ENCODE measurements at places on chromosomes 6 and 20.

GRCh38 chr20:61888101-61888865 lies 177.4 kb downstream of the TAF4 start:
- DNase-seq = no peak

- DNase-seq = no peak
Measured at GRCh38 chr6:225121-225721, 67.1 kb upstream of the DUSP22 start.

DNA sequence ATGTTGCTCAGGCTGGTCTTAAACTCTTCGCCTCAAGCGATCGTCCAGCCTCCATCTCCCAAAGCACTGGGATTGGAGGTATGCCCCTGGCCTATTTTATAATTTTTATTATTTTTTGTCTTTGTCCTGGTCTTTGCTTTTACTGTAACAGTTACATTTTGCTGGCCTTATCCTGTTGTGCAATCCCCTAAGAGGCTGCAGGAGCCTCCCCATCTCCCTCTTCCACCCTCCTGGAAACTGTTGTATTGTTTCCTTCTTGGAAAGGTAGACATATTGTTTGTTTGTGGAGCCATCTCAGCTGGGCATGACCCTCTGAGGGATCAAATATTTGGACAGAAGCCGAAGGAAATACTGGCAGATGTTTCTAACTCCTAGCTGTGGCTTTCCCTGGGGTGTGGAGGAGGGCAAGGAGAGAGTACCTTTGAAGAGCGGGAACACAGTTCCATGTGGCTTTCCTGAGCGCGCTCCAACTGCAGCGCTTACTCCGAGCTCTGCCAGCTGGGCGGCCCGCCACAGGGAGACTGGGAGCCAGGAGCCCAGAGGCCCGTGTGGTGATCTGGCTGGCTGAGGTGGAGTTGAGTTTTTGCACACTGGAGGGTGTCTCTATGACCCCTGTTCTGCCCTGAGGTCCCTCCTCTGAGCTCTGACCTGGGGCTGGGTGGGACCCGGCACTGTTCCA lies 4.9 kb downstream of the MAPK13 start:
- DNase-seq = no peak

DNA sequence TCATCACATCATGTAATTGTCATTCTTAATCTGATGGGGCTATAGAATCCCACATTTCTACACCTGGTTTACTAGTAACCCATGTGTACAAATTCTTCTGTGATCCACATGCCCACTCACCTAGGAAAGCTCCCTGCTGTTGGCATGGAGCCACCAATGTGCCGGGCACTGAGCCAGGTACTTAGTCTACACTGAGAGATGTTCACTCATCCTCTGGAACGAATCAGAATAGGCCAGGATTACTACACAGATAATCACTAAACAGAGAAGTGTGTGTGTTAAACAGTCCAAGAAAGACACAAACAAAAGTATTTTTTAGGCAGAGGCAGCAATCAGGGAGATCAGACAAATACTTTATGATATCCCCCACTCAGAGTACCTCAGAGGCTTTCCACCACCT lies 193.2 kb upstream of the VGLL2 start:
- DNase-seq = no peak

GRCh38 chr6:164827537-164827936 lies 481.9 kb downstream of the C6orf118 start:
- DNase-seq = no peak

DNA sequence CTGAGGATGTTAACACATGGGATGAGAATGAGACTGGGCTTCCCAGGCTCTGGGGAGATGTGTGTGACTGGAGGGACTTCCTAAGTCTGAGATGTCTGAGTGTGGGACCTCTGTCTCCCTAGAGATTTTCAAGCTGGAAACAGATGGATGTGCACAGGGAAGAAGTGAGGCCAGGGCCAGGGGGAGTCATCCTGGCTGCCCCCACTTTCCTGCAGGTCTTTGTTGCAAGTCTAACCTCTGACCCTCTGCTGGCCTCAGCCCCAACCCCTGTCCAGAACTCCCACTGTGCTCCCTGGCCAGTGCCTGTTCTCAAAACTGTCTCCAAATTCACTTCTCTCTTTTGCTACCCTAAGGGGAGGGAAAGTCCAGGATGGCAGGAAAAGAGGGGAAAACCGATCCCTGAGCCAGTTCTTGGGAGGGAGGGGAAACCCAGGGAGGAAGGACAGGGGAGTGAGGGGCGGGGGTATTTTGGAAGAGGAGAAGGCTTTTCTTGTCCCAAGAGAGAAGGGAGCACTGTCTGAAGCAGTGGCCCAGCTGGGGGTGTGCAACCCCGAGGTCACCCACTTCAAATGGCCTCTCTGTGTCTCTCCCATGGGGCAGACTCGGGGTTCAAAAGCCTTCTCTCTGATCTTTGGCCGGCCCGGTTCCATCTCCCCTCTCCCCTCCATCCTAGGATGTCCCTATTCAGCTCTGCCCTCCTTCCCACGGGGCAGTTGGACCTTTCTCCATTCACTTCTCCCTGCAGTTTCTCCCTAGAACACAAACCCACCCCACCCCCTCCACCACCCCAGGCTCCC lies 3.1 kb downstream of the PPP1R18 start:
- DNase-seq = no peak

GRCh38 chr6:93272211-93272610 lies 147.1 kb downstream of the EPHA7 start:
- DNase-seq = no peak

GRCh38 chr6:130577178-130577919 lies 211.5 kb downstream of the TMEM200A start:
- no peak for DNase-seq

DNA sequence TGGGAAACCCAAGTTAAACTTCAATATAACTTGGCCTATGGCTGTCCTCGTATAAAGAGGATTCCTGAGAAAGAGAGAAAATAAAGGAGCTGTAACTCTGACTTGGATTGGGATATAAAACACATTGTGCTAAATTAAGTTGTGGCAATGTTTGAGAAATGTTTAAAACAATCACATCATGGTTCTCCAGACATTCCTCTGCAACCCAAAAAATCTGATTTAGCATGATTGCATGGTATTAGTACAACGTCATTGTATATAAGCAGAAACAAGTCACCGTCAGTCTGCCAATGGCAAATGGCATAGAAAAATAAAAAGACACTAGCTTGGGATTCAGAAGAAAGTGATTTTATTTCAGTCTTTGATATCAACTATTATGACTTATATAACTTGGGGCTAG lies 140.2 kb upstream of the FAM83B start:
- no peak for DNase-seq

- no peak for DNase-seq
Measured at GRCh38 chr6:117515326-117515725, 32.9 kb downstream of the DCBLD1 start.

- no peak for DNase-seq
Measured at GRCh38 chr6:17391976-17392375, 1.4 kb upstream of the CAP2 start.

All from T47D (cell line).